ENCODE measurements at places on chromosomes 12 and 14.

GRCh38 chr12:123533672-123534643 is at the start of gene RILPL1:
Gene RILPL1 (minus strand): TSS chr12:123533719. CDS start chr12:123533482, 237 bp downstream.
- no peak for DNase-seq

DNA sequence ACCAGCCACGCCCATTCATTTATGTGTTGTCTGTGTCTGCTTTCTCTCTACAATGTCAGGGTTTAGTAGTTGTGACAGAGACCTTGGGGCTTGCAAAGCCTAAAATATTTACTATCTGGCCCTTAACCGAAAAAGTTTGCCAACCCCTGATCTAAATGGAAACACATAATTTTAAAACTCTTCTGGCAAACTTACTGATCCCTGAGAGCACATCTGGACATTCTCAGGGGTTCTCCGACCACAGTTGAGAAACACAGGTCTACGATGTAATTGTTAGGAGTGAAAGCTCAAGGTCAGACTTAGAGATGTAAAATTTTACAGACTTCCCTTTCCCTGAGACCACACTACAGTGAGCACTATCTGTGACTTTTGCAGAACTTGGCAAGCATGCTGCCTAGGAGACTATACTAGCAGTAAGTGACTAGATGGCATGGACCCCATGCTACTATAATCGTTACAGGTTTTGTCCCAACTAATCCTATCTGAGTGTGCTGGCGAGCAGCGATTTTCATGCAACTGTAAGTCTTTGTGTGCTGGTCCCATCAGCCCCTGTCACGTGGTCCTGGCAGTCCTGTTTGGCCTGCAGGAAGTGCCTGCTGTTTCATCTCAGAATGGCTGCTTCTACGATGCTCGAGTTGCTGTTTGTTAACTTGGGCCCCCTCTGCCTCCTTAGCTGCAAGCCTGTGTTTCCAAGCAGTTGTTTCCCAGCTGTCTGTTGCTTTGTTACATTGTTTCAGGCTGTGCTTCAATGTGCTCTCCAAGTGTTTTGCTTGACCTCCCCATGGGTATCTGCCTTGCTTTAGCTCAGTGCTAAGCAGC is 21.6 kb downstream of the TMTC2 start:
- no peak for DNase-seq

- DNase-seq = no peak
Measured at GRCh38 chr14:95207475-95208233, 50.3 kb upstream of the DICER1 start.

DNA sequence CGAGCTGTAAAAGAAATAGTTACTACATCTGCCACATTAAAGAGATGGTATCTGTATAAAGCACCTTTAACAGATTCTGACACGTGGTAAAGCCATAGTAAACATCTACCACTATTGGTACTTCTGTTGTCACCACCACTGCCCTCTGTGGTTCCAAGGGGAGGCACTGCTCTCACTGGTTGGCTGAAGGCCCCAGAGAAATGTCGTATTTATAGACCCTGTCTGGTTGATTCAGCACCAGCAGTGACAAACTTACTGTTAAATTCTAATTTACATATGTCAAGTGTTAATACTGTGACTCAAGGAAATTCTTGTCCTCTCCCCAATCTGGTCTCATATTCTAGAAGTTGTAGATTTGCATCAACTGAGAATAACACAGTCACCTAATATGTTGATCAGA is 281.1 kb downstream of the ERC1 start:
- no peak for DNase-seq

DNA sequence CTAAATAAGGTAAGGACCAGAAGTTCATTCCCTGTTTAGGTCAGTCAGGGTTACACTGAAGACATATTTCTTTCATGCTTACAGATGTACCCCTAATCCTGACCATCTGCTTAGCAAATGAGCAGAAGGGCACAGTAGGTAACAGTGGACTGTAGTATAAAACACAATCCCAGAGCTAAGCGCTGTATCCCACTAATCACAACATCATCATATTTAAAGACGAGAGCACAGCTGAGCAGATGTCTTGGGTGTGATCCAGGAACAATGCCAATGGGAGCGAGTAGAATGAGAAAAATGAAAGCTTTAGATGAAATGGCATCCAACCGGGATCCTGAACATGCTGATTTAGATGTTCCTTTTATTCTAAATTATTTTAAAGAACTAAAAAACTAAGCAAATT is 213.4 kb downstream of the CCER1 start:
- no peak for DNase-seq

GRCh38 chr14:32083789-32084188 is 6.7 kb downstream of the ARHGAP5 start:
- DNase-seq = no peak

GRCh38 chr12:38556647-38557046 is 240.1 kb downstream of the ALG10B start:
- DNase-seq = no peak

DNA sequence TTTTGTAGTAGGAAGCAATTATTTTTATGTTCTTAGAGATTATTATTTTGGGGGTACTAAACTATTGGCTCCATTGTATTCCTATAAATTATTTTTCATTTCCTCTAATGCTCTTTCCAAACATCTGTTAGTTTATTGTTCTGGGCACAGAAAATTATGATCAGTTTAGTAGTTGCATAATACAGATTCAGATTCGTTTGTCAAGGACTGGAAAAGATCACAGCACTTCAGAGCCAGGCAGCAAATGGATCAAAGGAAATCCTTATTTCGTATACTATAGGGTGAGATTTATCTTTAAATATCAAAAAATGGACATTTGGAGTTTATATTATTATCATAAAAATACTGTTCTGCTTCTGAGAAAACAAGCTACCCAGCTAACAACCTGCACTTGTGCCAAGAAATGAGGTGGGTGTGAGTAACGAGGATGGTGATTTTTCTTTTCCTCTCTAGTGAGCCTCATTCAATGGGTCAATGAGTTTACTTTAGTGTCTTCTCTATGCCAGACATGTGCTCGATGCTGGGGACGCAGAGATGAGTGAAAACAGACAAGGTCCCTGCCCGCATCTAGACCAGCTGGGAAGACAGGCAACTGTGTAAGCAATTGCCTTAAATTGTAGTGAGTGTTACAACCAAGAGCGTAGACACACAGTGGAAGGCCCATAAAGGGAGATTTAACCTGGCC is 208.6 kb upstream of the PLXNC1 start:
- DNase-seq = no peak

- DNase-seq = no peak
Measured at GRCh38 chr14:64766430-64767151, 62.4 kb downstream of the PLEKHG3 start.
